Lung (tissue), 17 donors: ENCODE measurements at places on chromosomes 6 and 20. TPM values are rescaled to one million over a fixed set of nuclear protein-coding genes. Genes with fewer than 3 reads are reported as not detected.

MOXD1 gene
- total RNA-seq: 30.8 TPM

OR12D3 gene
- not detected for total RNA-seq

SUMO4 gene
- total RNA-seq: 1.7 TPM

BNIP5 gene
- total RNA-seq: 0.09 TPM

- no peak for DNase-seq
Observed at GRCh38 chr6:37089783-37090182, 80.2 kb upstream of the PIM1 start.

DNA sequence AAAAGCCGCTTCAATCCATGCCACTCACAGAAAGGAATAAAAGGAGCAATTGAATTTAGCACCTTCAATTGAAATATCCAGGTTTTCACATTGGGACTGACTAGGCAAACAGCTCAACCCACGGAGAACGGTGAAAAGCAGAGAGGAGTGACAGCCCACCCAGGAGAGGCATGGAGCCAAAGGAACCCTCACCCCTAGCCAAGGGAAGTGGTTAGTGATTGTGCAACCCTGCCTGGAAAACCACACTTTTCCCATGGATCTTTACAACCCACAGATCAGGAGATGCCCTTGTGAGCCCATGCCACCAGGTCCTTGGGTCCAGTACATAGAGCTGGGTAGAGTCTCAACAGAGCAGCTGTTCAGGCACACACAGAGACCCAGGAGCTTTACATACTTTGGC is 911.8 kb downstream of the EPHA7 start:
- DNase-seq: no peak
